SK-N-SH treated with all-trans-retinoic acid at 6 μM for 48 hours (cell line): ENCODE measurements at places on chromosomes 2 and 18.

GRCh38 chr18:77711096-77711495 lies 461.4 kb downstream of the GALR1 start:
- ATAC-seq: no peak

GRCh38 chr2:21356086-21356856 lies 232.5 kb downstream of the TDRD15 start:
- ATAC-seq: no peak

GRCh38 chr2:8576525-8577167 lies 105.2 kb upstream of the ID2 start:
- no peak for ATAC-seq

- ATAC-seq: no peak
Measured at GRCh38 chr2:148342086-148342485, 302.5 kb upstream of the EPC2 start.

DNA sequence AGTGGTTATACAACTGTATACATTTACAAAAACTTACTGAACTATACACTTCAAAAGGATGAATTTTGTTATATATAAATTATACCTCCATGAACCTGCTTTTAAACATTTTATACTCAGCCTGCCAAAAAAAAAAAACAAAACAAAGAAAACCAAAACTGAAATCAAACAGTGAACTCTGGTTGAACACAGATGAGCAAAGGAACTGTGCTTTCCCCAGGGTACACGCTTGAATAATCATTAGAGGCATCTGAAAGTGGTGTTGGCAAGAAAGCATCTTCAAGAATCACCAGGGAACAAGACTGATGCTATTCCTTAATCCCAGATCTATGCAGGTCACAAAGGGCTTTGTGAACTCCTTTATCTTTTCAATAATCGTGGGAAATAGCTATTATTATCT lies 77.0 kb upstream of the LYPD1 start:
- ATAC-seq: no peak

GRCh38 chr2:120677696-120678247 lies 57.9 kb upstream of the GLI2 start:
- no peak for ATAC-seq

- ATAC-seq: no peak
Measured at GRCh38 chr2:105541189-105542050, 142.6 kb upstream of the FHL2 start.

DNA sequence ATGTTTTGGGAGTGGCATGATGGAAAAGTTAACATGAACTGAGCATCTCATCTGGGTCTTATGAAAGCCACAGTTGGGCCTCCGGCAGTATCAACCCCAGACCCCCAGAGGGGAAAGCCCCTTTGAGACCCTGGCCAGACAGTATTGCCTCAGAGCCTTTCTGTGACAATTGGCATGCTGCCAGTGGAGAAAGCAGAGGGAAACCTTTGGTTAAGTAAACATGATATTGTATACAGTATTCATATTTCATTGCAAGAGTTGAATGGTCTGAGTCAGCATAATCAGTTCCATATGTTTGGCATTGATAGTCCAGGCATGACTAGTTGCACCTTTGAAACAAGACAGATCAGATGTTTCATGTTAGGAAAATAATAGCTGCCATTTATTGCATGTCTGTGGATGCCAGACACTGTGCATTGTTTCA lies 20.0 kb downstream of the MERTK start:
- peak; percentile 92 for ATAC-seq

- no peak for ATAC-seq
Measured at GRCh38 chr18:3878401-3878800, 428.4 kb downstream of the TGIF1 start.

DNA sequence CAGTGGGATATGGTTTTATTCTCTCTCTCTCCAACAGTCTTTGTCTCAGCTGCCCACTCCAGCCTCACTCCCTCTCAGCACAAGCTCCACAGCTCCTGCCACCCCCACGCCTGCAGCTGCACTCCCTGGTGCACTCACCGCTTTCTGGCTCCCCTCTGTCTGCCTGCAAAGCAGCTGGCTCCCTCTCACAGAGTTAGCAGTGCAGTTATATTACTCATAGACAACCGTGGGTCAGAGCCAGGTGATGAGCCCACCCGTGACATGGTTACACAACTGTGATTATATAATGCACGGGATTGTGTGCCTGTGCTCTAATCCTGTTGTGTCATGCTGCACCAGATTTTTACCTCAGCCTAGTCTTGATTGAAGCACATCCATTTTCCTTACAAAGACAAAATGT lies 276.9 kb upstream of the CHAC2 start:
- ATAC-seq: peak; percentile 34; the same call in 1 of the 3 replicates
